RKO (cell line): ENCODE measurements at places on chromosomes 16 and 17.

DNA sequence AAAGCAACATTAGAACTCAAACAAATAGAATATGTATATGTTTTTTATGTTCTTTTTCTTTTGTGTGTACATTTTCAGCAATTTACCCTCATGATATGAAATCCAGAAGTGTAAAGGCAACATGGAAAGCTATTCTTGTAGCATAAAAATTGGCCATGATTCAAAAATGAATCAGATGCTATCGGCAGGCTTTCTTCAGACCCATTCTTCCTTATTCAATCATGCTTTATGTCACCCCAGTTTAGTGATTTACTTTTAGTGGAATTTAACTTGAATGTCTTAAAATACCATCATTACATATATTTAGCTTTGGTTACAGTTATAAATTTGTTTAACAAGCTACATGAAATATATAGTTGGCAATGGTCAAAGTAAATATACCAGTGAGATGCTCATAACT lies 21.4 kb upstream of the SMIM36 start:
- no peak for DNase-seq

- DNase-seq, result peak; percentile 38
Observed at GRCh38 chr17:55527540-55528118, 16.4 kb upstream of the SMIM36 start.

- no peak for DNase-seq
Observed at GRCh38 chr17:4479982-4480751, 18.5 kb upstream of the SPNS2 start.

DNA sequence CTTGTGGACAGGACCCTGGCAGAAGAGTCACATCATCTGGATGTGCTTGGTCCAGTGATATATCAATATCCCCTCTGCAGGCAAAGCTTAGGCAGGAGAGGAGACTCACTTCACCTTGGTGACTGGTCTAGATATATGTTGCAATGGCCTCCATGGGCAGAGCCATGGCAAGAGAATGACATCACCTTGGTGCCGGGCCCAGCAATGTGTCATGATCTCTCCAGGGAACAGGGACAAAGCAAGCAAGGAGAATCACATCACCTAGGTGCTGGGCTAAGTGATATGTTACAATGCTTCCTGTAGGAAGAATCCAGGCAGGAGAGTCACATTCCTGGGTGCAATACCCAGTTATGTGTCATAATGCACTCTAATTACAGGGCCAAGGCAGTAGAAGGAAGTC lies 2106.2 kb downstream of the TP53TG3F start:
- DNase-seq, result no peak

DNA sequence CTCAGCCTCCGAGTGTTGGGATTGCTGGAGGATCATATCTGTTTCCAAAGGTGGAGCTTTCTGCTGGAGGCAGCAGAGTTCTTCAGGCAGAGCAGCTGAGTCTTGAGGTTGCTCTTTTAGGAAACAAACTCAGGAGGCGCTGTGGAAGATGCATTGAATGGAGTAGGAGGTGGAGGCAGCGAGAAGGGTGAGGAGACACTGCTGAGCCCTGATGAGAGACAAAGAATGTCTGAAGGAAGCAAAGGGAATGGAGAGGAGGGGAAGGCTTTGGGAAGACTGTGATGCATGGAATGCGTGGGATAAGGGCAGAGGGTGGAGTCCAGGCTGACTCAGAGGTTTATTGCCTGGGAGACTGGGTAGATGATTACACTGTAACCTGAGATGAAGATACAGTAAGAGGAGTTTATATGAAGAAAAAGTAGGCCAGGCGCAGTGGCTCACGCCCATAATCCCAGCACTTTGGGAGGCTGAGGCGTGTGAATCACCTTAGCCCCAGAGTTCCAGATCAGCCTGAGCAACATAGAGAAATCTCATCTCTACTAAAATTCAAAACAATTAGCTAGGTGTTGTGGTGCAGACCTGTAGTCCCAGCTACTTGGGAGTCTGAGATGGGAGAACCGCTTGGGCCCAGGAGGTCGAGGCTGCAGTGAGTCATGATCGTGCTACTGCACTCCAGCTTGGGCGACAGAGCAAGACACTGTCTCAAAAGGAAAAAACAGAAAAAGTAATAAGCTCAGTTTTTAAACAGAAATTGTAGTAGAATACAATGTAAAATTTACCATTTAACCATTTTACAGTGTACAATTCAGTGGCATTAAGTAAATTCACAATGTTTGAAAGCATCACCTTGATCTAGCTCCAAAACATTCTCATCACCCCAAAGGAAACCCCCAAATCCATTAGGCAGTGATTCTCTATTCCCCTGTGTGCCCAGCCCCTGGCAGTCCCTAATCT lies 17.8 kb upstream of the TMEM219 start:
- DNase-seq, result peak; percentile 98

DNA sequence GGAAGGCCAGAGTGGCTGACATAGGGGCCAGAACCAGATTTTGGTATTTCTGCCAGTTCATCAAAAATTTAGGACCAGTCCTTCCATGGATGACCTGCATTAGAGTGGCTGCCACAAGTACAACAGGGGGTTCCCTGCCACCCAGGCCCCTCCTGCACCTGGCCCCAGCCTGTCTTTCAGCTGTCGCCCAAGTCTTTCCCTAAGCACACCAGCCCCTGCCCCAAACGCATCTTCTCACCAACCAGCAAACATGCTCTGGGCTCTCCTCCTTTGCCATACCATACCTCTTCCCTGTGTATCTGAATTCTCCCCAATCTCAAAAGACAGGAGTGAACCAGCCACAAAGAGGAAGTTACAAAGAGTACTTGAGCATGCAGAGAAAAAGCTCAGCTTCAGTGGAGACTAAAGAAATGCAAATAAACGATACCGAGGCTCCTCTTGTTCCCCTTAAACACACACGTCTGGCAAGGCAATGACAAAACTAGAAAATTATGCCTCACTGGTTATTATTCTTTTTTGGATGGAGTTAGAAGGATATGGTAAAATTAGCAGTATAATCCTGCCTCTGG lies 130.6 kb downstream of the DYNLRB2 start:
- DNase-seq, result no peak

GRCh38 chr16:82005027-82005830 lies 6.0 kb downstream of the SDR42E1 start:
- no peak for DNase-seq

DNA sequence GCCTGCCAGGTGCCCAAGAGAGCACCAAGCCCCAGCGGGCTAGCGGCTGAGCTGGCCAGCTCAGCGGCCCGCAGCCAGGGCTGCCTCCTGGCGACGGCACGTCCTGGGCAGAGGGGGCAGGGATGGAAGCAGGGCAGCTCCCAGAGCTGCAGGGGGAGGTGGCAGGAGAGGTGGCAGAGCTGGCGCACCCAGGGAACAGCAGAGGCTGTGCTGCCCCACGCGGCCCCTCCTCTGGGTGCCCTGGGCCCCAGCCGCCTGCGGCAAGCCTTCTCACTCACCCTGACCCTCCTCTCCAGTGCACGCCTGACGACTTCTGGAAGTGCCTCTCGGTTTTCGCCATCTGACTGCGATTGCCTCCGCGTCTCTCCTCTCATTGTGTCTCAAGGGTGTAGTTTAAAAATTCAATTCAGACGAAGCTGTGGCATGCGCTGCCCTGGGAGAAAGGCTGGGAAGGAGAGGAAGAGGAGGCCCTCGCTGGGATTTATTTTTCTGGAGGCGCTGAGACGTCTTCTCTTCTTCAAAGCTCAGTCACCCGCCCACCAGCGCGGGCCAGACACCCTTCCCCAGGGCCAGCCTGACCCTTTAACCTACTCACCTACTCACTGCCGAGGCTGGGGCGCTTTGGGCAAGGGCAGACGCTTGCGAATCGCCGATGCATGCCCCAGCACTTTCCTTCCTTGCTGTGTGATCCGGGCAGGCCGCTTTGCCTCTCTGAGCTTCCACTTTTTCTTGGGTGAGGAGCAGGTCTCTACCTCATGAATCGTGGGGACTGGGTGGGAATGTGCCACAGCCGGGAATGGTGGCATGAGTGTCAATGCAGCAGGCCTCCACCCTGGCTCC lies 24.9 kb downstream of the GSE1 start:
- no peak for DNase-seq

DNA sequence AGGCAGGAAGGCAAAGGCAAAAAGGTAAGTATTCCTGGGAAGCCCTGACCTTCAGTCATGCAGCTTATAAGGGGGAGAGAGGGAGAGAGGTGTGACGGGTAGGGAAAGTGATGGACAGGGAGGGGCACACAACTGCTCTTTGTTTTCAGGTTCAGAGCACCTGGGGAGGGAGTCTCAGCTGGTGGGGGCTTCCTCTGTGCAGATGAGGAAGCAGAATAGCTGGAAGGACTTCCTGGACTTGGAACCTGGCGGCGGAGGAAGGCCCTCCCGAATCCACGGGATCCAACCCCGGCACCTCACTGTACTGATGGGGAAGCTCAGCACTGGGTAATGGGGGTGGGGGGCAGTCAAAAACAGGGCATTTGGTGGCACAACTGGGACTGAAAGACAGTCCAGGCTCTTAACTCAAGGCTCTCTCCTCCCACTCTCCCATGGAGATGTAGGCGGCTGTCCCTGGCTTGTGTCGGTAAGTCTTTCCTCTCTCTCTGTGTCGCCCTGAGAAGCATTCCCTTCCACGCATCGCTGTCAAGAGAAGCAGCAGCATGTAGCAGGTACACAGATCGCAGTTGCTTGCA lies 11.9 kb upstream of the PITPNM3 start:
- no peak for DNase-seq

GRCh38 chr16:11916524-11917285 lies 949 bp upstream of the GSPT1 start:
- DNase-seq, result peak; percentile 92

- DNase-seq, result no peak
Observed at GRCh38 chr17:44210342-44211192, 8.9 kb downstream of the UBTF start.

DNA sequence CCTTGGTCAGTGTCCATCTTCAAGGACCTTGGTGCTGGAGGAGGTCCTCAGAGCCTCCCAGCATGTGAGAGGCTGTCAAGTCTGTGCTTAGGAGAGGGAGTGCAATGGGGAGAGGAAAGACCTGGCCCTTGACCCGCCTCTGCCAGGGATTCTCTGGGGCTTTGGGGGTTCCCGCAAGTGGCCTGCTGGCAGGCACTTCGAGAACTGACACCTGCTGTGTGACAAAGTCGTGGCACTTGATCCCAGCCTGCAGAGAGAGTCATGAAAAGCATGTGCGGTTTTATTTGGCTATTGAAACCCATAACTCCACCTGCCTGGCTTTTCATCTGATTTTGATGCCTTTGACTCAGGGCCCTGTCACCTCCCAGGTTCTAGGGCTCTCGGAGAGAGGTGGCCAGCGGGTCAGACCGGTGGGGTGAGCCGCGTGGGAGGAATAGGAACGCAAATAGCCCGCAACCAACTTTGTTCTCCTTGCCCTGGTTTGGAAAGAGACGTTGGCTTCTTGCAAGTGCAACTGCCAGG lies 42.8 kb upstream of the GSE1 start:
- DNase-seq, result no peak

DNA sequence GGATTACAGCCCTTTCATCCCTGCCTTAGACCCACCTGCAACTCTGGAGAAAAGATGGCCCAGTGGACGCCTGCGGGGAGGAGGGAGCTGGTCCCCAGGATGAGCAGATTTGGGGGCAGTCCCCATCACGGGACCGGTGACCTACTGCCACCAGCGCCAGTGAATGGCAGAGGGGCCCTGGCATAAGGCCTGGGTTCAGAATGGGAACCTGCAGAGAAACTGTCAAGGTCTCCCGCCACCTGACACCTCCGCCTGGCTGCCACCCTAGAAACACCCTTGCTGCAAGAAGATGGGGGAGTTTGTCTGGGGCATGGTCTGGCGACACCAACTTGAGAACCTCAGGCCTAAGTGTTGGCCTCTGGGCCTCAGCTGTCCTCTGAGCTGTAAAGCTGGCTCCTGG lies 335.7 kb downstream of the SEC14L1 start:
- DNase-seq, result no peak

GRCh38 chr16:48845261-48845660 lies 235.3 kb upstream of the N4BP1 start:
- DNase-seq, result no peak

DNA sequence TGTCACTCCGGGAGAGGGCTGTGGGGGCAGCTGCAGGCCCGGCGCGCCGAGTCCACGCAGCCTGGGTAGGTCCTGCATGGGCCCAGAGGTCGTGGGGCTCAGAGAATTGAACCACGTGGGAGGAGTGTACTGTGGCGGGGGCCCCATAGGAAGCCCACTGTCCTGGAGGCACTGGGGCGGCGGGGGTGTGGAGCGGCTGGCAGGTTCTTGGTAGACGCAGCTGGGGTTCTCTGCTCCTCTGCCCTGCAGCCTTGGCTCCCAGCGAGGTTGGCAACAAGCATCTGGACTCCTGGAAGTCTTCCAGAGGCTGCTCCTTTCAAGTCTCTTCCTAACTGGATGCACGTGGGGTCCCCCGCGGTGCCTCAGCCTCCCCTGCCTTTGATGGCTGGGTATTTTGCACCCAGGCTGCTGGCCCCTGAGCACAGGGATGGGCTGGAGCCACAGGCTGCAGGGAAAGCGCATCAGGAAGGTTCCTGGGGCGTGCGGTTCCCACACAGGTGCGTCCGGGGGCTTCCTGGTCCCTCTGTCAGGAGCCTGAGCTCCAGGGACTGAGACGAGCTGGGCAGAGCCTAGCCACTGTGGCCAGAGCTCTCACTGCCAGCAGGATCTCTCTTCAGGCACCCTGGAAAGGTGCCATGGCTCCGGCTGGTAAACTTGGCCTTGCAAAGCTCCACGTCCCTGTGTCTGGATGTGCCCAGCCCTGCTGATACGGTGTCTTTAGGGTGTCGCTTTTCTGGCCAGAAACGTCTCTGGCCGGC lies 9.3 kb downstream of the KCTD5 start:
- DNase-seq, result no peak

DNA sequence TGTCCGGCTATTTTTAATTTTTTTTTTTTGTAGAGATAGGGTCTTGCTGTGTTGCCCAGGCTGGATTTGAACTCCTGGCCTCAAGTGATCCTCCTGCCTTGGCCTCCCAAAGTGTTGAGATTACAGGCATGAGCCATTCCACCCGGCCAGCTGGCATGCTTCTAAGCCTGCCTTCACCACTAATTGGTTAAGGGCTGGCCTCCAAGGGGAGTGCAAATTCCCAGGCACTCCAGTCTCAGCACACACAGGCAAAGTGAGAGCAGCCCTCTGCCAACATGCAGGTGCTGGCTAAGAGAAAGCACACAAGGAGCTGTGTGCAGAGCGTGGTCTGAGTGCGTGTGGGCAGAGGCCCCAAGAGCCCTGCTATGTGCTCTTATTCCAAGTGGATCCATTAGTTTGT lies 149.8 kb upstream of the HS3ST2 start:
- DNase-seq, result no peak

- DNase-seq, result no peak
Observed at GRCh38 chr17:1588821-1589585, 26.4 kb upstream of the PITPNA start.

GRCh38 chr17:47620503-47621245 lies 29.0 kb upstream of the KPNB1 start:
- DNase-seq, result no peak

DNA sequence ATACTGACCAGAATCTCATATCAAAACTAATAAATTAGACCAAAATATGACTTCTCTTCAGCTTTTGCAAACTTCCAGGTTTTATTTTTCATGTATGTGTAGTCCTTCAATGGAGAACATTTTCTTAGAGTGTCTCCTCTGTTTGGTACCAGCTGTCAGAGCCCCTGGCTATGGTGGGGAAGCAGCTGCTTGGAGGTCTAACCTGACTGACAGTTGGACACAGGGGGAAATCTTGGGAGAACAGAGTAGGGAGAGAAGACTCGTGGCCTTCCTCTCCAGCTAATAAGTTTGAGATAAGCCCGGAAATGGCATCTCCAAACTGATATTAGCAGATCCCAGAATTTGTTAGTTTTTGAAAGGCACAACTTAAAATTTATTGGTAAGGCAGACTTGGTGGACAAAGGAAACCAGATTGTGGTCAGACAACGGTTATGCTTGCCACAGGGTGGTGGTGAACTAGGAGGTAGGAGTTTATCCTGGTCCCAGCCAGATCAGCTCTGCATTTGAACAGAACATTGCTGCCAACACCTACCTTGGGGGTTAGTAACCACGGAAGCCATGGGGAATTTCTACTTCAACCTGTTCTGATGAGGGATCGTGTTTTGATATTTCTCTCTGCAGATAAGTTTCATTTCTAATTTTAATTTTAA lies 39.2 kb upstream of the IRX3 start:
- DNase-seq, result no peak
